ENCODE measurements at places on chromosomes 7 and 10. TPM values are rescaled to one million over a fixed set of nuclear protein-coding genes. Genes with fewer than 3 reads are reported as not detected.

Gene AKR1D1
- total RNA-seq = not detected

Gene SPDYE6
- total RNA-seq = not detected

Gene CYP26C1
- total RNA-seq = 1.4 TPM

Gene FBXL13
- 0.22 TPM for total RNA-seq

Gene HTR7
- total RNA-seq = 0.22 TPM

Gene C10orf95
- not detected for total RNA-seq

Gene FAM131B
- 0.11 TPM for total RNA-seq

Data from dermis lymphatic vessel endothelial cell (primary cell).